ENCODE measurements at places on chromosomes 12 and 14.

GRCh38 chr14:104244221-104245011, 106.0 kb downstream of the KIF26A start:
- DNase-seq = no peak

DNA sequence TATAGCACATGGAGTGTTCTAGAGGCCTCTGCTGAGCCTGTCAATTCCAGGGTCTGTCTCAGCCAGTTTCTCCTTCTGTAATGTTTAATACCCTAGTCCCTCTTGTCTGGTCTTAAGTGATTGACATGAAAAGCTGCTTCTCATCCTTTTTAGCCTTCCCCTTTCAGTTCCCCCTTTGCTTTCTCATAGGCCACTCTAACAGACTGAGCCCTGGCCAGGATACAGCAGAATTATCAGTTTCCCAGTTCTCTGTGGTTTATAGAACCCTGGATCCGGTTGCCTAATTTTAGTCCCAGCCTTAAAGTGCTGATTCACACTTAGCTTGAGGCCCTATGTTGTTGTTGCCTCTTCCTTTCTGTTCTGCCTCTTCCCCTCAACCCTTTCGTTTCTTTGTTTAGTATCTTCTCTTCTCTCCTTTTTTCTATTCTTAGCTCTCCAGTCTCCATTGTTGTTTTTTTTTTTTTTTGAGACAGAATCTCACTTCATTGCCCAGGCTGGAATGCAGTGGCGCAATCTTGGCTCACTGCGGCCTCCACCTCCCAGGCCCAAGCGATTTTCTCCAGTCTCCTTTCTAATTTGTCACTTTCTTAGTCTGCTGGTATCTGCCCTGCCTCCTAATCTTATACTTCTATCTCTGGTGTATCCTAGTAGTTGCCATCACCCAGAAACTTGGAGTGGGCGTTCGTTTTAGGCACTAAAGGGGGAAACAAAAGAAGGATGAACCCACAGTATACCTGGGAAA, 2.9 kb upstream of the BIN2 start:
- DNase-seq = no peak

DNA sequence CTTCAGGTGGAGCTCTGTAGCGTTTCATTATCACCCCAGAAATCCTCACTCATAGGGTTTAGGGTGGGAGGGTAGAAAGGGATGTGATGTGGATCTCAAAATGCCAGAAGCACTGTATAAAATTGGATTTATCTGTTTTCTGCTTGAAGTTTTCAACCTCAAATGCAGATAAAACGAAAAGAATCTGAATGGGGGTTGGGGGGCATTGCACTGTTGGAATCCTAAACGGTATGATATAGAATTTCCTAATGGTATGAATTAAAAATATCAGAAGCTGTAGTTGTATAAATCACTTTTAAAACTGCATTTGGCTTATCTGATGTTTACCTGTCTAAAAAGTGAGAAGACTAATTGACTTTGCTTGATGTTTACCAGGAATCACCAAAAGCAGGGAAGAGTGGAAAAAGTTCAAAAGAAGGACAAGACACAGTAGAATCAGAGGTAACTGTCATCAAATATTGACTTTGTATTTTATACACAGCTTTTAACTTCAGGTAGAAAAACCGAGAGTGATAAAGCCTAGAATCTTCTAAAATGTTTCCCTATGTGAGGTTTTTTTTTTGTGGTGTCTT, 1.1 kb downstream of the PPP2R5C start:
- DNase-seq = peak; percentile 33

DNA sequence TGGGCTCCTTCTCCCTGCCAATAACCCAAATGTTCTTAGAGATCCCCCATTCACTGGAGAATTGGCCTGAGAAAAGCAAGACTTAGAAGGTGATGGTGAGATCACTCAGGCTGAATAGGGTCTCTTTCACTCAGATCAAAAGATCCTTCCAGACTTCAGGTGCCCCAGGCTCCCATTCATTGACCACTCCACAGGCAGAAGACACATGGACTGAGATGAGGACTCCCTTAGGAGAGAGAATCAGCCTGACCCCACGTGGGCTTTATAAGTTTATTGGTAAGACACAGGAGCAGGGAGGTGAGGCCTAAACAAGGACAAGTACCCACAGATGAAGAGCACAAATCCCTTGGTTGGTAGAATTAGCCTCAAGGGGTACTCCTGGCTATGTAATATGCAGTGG, 6.1 kb upstream of the KRT72 start:
- DNase-seq = no peak

GRCh38 chr14:92516966-92517506, 3.5 kb downstream of the RIN3 start:
- DNase-seq = no peak

DNA sequence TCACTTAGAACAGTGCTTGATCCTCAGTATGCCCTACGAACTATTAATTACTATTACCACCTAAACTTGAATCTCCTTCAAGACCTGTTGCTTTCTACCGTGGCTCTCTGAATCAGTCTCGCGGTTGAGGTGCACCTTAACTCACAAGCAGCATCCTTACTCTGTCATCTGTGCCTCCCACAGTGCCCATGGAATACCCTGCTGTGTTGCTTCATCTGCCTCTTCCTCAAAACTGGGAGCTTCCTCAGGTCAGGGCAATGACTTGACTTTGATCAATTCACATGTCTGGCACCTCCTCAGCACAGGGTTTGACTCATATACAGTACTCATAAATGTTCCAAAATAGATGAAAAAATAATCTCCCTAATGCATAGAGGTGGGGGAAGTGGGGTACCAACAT, 305.9 kb downstream of the NUAK1 start:
- DNase-seq = no peak

DNA sequence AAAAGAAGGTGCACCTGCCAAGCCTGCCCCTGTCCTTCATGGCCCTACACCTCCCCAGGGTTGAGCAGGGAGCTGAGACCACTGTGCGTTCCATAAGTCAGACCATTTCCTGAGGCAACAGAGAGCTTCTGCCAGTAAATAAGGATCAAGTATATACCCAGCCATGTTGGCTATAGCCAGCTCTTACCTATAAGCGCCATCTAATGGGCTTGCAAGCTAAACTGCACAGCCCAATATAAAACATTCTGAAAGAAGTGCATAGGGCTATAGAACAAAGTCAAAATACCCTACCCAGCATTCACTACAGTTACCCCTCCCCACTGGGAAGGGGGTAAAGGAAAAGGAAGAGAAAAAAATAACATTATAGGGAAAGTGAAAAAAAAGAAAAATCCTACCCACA, 59.3 kb upstream of the SCAF11 start:
- DNase-seq = no peak

GRCh38 chr12:47121146-47121545, 41.4 kb upstream of the AMIGO2 start:
- DNase-seq = no peak

DNA sequence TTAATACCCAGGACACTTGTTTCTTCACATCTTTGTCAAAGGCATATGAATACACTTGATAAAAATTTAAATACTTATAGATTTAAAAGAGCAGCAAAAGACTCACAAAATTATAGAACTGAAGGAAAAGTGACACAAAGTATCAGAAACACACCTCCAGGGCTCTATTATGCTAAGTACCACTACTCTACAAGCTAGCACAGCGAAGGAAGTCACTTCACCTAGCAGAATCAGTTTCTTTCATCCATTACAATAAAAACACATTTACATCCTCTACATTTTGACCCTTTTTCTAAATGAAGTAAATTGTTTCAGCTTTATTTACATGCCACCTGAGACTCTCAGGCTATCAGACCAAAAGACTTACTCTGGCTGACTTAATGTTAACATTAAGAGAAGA, 26.6 kb upstream of the PTPRB start:
- no peak for DNase-seq

DNA sequence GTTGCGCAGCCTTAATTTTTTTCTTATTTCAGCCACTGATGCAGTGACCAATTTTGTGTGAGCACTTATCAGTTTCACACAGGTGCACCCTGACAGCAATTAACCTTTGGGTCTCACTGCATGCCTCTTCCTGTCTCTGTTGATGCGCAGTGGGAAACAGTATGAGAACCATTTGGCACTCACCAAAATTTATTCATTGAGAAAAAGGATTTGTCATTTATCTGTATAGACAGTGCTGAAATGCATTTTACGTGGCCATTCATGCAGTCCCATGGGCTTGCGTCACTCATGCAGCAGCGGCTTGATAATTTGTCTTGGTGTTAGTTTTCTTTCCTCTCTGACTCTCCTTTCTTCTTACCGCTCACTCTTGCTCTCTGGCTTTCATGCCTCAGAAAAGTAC, 157.5 kb downstream of the C12orf75 start:
- DNase-seq = no peak

GRCh38 chr12:124459852-124460645, 107.4 kb downstream of the NCOR2 start:
- no peak for DNase-seq

GRCh38 chr12:45324391-45324790, 108.5 kb downstream of the ANO6 start:
- no peak for DNase-seq

DNA sequence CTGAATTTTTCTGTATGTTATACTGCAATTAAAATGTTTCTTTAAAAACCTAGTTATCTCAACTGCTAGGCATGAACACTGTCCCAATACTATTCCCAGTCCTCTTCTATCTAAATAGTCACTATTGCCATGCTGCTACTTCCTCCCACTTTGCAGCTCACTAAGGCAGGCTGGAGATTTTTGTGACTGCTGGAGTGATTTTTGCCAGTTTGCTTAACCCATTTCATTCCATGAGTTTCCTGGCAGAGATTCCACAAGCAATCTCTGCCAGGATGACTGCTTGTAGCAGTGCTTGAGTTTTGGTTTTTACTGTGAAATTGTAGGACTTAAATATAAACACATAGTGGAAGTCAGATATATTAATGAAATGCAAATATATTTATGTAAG, 80.8 kb downstream of the BHLHE41 start:
- DNase-seq = no peak

DNA sequence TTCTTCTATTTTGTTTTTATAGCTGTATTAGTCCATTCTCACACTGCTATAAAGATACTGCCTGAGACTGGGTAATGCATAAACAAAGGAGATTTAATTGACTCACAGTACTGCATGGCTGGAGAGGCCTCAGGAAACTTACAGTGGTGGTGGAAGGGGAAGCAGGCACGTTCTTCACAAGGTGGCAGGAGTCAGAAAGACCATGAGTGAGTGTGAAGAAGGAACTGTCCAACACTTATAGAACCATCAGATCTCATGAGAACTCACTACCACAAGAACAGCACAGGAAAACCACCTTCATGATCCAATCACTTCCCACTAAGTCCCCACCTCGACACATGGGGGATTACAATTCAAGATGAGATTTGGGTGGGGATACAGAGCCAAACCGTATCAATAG, 42.3 kb downstream of the ARMH4 start:
- DNase-seq = no peak

DNA sequence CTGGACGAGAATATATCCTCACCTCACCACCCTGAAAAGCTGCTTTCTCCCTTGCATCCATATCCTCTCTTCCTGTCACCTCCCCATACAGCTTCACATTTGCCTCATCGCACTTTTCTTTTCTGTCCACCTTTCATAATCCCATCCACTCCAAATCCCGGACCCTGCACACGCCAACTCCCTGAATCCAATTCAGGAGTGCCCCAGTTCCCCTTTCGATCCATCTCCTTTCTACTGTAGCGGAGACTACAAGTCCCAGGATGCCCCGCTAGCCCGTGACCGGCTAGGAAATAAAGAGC, 2.5 kb downstream of the TMEM253 start:
- DNase-seq = no peak

All from HepG2 (cell line).